ENCODE measurements at places on chromosomes 12 and 14.

GRCh38 chr12:64610079-64610659 is at the start of gene RASSF3:
Gene RASSF3 (plus strand): TSS chr12:64610495. CDS start chr12:64610633, 138 bp downstream.
- DNase-seq: peak; percentile 64

- DNase-seq: no peak
Measured at GRCh38 chr12:131918311-131919050, 10.6 kb upstream of the PUS1 start.

DNA sequence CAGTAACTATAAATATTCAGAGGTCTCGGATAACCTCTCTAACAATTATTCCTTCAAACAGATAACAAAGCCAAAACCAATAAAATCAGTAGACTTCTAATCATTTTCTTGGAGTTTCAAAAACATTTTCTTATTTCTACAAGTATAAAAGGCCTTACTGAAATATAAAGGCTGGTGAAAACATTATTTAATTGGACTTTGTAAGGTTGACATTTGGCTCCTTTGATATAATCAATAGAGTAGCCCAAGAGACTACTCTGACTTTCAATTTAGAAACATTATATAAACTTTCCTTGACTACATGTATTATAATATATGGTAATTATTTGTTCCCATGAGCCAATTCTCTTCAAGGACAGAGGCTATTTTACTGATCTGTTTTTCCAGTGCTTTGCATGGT is 68.3 kb downstream of the OSBPL8 start:
- DNase-seq: no peak

DNA sequence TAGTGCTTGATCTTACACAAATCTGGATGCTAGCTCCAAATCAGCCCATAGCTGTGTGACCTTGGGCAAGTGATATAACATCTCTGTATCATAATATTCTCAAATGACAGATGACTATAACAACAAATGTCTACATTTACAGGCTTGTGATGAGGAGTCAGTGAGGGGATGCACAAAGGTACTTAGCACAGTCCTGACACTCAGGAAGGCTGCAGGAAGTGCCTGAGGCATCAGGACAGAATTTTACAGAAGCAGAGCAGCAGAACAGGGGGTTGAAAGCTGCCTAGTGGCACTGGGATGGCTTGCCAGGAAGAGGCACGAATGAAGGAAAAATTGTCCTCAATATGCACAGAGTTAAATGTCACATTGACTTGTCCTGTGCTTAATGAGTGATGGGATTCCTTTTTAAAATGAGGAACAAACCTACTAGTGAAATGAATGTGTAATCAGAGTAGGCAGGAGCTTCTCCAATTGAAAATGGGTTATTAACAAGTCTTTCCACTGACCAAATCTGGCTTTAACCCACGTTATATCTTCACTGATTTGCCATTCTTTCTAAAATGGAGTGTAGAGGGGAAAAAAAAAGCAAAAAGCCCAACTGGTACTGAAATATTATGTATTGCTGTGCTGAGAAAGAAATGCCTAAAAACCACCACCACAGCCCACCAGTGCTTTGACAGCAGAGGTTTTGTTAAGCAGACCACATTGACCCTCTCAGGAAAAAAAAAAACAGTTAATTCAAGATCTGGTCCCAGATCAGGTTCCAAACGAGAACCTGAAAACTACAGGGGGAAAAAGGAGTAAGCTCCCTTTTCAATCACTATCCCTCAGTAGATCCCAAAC is 11.6 kb downstream of the BTG1 start:
- no peak for DNase-seq

DNA sequence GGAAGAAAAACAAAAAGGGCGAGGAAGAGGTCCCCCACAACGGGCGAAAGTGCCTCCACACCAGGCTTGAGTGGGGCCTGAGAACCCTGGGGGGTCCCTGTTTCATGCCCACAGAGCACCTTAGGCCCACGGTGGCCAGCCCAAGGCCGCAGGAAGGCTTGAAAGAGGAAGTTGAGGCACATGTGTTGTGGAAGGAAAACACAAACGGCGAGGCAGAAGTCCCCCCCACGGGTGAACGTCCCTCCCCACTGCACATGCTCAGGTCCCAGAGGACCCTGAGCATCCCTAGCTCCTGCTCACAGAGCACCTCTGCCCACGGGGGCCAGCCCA is 371.5 kb downstream of the ALG10 start:
- no peak for DNase-seq

DNA sequence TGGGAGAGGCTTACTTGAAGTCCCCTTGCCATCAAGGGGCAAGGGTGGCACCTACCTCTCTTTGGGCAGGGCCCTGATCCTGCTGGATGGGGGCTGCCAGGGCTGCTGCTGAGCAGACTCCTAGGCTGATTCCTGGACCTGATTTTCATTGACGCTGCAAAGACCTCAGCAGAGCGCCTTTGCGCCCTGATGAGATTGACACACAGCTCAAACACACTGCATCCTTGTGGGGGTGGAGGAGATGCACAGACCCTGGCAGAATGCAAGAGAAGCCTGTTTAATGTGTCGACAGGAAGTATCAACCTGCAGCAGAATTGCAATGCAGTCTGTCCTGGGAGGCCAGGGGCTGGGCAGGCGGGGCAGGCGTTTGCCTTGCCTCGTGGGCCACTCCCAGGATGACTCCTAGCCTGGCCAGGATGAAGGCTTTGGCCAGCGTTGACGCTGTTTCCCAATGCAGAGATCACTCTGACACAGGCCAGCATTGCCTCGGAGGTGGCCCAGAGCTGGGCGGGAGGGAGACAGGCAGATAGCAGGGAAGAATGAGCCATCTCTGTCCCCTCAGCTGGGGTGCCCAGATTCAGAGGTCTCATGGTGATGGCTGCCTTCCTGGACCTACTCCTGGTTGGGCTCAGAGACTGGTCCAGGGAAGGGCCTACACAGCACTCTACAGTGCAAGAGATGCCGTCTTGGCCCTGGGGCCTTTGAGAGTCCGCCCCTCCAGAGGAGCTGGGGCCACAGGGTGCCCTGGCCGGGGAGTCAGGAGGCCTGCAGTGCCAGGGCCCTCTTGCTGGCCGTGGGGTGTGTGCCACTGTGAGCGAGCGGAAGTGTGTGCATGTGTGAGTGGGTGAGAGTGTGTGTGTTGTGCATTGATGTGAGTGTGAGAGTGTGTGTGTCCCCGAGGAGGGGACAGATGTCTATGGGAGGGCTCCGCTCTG is 108.3 kb downstream of the KIF26A start:
- DNase-seq: no peak

GRCh38 chr12:131831635-131832041 is 3.4 kb downstream of the MMP17 start:
- no peak for DNase-seq

All from activated CD4-positive, alpha-beta T cell treated with anti-CD3 and anti-CD28 coated beads for 4 hours (primary cell).